ENCODE measurements at places on chromosomes 1 and 21. TPM values are rescaled to one million over a fixed set of nuclear protein-coding genes. Genes with fewer than 3 reads are reported as not detected.

GRCh38 chr1:113191579-113192076 lies 118.6 kb downstream of the LRIG2 start:
- H3K27ac ChIP-seq, result no peak overlapping the region
- no peak for DNase-seq
- peaks cover 10% of the 10 kb centered on the region for H3K27me3 ChIP-seq
- no peaks in the 10 kb centered on the region for H3K4me1 ChIP-seq

Gene HES5
- not detected for total RNA-seq

DNA sequence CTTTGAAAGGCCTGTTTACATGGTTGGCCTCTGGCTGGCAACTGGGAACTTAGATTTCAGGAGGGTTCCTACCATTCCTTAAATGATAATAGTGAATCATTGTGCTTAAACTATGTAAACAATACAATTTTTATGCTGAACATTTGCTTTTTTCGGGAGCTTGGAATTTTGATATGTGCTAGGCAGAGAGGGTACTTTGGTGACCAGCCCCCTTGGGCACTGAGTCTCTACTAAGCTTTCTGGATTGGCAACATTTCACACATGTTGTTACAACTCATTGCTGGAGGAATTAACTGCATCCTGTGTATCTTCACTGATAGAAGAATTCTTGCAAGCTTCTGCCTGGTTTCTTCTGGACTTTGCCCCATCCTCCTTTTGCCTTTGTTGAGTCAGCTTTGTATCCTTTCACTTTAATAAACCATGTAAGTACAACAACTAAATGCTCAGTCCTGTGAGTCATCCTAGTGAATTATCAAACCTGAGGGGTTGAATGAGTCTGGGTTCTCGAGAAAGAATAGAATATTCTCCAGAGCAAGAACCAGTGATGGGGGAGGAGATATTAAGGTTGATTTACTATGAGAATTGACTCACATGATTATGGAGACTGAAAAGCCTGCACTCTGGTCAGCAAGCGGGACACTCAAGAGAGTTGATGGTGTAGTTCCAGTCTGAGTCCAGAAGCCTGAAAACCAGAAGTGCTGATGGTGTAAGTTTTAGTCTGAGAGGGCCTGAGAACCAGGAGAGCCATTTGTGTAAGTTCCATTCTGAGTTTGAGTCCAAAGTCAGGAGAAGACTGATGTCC lies 3.1 kb upstream of the SLC16A4 start:
- H3K4me1 ChIP-seq, result peaks cover 6% of the 10 kb centered on the region
- no peak for DNase-seq
- H3K4me3 ChIP-seq, result no peak overlapping the region
- no peak overlapping the region for H3K27ac ChIP-seq

DNA sequence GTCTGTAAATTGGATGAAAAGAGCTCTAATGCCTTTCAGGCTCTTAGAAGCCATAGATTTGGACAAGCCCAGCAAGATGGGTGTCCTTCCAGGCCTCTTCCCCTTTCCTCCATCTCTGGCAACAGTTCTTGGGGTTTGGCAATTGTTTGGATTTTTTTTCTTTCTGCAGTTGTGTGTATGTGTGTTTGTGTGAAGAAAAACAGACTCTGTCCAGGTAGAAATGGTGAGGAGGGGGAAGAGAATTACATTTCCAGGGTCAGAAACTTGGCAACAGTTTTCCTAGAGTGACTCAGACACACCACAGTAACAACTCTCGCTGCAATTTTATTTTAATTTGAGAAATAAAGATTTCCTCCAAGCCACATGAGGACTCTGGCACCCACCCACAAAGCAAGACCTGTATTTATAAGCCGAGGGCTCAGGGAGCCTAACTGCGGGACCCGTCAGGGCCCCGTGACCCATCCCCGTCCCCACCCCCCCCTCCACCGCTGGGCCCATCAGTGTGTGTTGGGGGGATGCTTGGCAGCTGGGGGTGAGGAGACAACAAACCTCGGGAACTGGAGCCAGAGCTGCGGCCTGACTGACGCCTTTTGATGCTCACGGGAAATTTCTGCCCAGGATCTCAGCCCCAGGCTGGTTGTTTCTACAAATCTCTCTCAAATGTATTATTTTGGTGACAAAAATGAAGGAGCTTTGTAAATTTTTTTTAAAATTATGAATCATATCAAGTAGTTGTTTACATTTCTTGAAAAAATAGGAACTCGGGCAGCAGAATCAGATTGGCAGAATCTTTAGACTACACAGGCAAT lies 4.4 kb downstream of the TMEM200B start:
- no peak overlapping the region for H3K27ac ChIP-seq
- H3K4me1 ChIP-seq, result peaks cover 2% of the 10 kb centered on the region
- H3K27me3 ChIP-seq, result peaks cover 12% of the 10 kb centered on the region
- peaks cover 1% of the 10 kb centered on the region for H3K36me3 ChIP-seq

Gene RGSL1
- not detected for total RNA-seq

- peaks cover 3% of the 10 kb centered on the region for H3K27me3 ChIP-seq
- DNase-seq, result no peak
- H3K36me3 ChIP-seq, result no peaks in the 10 kb centered on the region
- H3K27ac ChIP-seq, result no peak overlapping the region
Observed at GRCh38 chr21:43306911-43307676, 119.8 kb downstream of the SIK1 start.

DNA sequence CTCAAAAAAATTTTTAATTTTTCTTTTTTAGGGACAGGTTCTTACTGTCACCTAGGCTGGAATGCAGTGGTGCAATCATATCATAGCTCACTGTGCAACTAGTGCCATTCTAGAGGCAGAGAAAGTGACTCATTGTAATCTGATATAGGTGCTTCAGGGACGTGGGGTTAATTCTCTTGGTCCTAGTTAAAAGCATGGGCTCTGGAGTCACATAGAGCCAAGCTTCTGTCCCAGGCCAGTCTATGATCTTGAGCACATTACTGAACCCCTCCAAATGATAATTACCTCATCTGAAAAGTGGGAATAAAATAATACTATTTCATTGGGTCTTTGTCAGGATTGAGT lies 1.1 kb upstream of the ADIPOR1 start:
- no peak for DNase-seq
- peaks cover 21% of the 10 kb centered on the region for H3K4me1 ChIP-seq
- H3K27ac ChIP-seq, result no peak overlapping the region
- H3K27me3 ChIP-seq, result no peaks in the 10 kb centered on the region
- no peak overlapping the region for H3K4me3 ChIP-seq

Gene FAM72B
- total RNA-seq, result 24.1 TPM

Gene SELENOF
- total RNA-seq, result 137 TPM

DNA sequence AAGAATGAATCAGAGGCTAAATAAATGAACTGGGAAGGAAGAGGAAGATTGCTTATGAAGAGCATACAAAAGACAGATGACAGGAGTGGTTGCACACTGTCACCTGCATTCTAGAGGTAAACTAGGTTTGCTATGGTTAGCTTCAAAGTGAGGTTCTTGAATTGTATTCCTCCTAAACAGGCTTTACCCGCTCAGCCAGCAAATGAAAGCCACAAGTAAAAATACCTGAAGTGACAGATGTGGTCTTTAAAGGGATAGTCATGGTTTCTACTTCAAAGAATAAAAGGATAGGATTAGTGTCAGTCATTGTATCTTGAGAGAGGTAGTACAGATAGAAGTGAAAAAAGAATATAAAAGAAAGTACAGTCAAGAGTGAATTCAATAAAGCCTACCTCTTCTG lies 32.4 kb upstream of the PRDX6 start:
- H3K4me3 ChIP-seq, result peak overlapping the region; percentile 54
- H3K4me1 ChIP-seq, result peaks cover 21% of the 10 kb centered on the region
